ENCODE measurements at places on chromosomes 7 and 10. TPM values are rescaled to one million over a fixed set of nuclear protein-coding genes. Genes with fewer than 3 reads are reported as not detected.

- DNase-seq = no peak
Observed at GRCh38 chr10:106997721-106998120, 166.8 kb downstream of the SORCS1 start.

GRCh38 chr10:15860692-15861201, 440 bp upstream of the MINDY3 start:
- no peak for DNase-seq

- no peak for DNase-seq
Observed at GRCh38 chr10:113808168-113808567, 45.7 kb downstream of the DCLRE1A start.

DNA sequence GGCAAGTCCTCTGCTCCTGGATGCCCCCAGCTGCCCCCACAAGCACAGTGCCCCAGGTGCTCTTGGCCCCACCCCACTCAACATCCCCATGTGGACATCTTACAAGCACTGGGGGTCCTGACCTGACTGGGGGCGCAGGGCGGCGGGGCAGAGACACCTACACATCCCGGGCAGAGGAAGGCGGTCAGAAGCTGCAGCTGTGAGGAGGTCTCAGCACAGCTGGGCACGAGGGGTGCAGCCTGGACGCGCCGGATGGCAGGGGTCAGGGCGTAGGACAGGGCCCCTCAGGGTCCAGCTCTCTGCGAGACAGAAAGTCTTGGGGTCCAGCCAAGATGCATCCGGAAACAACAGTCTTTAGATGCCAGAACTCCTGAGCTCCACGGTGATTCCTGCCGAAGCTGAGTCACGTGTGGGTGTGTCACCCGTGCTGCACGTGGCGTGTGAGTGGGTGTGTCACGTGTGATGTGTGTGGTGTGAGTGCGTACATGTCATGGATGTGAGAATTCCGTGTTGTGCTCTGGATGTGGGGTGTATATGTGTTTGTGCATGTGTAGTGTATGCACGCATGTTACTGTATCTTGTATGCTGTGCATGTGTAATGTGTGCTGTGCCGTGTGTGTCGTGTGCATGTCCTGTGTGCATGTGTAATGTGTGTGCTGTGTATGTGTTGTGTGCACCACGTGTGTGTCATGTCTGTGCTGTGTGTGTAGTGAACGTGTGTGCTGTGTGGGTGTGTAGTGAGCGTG, 5.1 kb downstream of the VENTX start:
- no peak for DNase-seq

DNA sequence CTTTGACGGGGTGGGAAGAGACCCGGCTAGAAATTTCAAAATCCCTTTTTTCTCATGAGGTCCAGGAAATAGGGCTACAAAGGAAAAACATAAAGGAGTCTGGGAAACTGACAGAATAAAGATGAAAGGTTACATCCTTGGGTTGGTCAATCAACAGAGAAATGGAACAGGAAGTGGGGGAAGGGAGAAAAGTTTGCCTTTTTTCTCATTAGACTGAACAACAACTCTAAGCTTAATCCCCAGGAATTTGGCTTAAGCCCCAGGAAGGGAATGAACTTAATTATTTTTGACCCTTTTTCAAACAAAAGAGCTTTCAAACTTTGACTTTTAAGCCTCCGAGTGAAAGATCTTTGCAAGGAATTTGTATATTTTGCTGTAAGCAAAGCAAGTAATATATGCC, 32.7 kb downstream of the LGI1 start:
- DNase-seq = no peak

DNA sequence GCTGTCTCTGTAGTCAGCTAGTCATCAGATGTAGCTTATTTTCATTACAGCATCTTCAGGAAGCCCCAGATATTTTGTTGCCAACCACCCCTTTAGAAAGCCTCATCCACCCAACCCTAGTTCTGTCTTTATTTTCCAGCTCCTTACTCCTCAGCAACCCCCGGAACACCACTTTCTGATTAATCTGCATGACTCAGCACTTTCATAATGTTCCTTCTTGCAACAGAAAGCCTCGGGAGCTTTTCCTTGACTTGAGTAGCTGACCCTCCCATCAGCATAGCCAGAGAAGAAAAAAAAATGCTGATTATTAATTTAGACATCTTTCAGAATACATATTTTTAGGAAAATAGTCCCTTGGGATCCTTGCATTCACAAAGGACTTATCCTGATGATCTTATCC, 244.0 kb upstream of the CXCL12 start:
- DNase-seq = no peak

DNA sequence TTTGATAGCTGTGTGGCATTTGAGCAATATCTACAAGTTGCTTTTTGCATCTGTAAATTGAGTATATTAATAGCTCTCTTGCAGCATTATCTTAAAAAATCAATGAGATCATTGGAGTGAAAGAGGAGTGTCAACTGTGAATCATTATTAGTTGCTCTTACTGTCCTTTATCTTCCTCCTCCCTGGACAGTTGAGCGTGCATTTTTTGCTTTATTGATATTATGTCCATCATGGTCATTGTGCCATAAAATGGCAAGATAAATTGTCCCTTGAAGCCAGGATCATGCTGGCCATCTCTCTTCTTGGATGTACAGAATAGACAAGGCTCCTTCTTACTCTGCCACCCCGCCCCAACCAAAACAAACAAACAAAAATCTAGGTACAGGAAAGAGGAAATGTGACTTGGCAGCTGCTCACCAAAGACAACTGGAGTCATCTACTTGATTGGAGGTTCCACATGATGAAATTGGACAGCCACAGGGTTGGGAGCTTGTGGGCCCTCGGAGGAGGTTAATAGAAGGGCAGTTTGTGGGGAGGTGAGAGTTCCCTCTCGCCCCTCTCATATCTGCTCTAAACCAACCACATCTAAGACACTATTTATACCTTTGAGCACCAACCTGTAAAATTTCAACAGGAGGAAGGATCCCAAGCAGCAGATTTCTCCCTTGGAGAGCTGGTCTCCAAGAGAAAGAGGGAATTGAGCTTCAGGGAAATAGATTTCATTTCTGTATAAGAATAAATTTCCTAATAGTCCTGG, 252.7 kb downstream of the SKIDA1 start:
- DNase-seq = no peak

DNA sequence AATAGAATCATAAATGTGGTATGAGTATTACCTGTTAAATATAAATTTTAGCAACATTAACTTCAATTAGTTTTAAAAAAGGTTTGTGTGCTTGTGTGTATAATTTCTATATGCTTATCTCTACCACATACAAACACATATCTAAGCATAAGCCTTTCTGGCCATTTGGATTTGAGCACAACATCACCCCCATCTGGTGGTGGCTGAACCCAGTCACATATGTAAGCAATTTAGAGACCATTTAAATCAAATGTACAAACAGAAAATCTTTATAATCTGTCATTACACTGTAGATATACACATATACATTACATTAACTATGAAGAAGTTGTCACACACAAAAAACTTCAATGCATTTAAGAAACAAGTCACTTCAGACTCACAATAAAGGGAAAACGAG, 31.7 kb downstream of the GPR22 start:
- no peak for DNase-seq

DNA sequence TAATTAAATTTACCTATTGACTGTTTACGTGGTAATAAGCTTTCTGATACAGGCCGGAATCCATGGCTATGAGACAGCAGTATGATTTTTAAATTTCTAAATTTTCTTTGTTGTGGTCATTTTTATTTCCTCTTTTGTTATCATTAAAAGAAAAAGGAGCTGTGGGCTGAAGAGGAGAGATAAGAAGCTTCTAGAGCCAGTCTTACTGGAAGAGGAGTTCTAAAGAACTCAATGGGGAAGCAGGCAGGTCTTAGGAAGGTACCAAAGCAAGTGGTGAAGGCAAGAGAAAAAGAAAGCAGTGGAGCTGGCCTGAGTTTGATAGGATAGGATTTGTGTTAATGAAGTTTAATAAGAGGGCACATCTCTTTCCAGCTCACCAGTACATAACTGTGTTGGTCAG, 1187.8 kb downstream of the CNTNAP2 start:
- no peak for DNase-seq

DNA sequence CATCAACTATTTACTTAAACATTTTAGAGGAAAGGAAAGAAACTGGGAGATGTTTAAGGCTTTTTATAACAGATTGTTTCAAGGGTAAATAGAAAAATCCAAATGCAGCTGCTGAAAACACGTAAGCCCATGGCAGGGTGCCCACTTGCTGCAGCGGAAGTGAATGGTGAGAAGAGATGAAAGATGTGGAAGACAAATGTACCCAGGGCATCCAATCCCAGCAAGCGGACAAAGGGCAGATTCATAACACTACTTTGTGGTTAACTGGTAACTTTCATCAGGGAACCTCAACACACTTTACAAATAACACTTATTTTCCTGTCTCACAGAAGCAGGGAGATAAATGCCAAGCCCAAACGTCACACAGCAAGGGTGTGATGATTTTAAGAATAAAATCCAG, 358.4 kb downstream of the KCNMA1 start:
- no peak for DNase-seq

DNA sequence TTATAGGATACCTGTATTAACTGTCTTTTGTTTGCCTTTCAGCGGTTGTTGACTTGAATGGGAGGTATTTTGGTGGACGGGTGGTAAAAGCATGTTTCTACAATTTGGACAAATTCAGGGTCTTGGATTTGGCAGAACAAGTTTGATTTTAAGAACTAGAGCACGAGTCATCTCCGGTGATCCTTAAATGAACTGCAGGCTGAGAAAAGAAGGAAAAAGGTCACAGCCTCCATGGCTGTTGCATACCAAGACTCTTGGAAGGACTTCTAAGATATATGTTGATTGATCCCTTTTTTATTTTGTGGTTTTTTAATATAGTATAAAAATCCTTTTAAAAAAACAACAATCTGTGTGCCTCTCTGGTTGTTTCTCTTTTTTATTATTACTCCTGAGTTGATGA, 26.6 kb downstream of the RBM17 start:
- no peak for DNase-seq

- no peak for DNase-seq
Observed at GRCh38 chr10:58857251-58857805, 319.1 kb upstream of the PHYHIPL start.

GRCh38 chr7:137069249-137069963, 201.0 kb downstream of the CHRM2 start:
- DNase-seq = no peak

DNA sequence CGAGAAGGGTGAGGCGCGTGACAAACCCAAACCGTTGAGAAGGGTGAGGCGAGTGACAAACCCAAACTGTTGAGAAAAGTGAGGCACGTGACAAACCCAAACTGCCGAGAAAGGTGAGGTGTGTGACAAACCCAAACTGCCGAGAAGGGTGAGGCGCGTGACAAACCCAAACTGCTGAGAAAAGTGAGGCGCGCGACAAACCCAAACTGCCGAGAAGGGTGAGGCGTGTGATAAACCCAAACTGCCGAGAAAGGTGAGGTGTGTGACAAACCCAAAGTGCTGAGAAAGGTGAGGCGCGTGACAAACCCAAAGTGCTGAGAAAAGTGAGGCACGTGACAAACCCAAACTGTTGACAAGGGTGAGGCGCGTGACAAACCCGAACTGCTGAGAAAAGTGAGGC, 25.0 kb downstream of the ESYT2 start:
- no peak for DNase-seq

Gene SLC26A5
- 0.71 TPM for total RNA-seq

Gene CCDC3
- 114 TPM for total RNA-seq

Gene RBM20
- total RNA-seq = 0.67 TPM

Gene PURB
- total RNA-seq = 27.6 TPM

Gene MCM10
- 0.45 TPM for total RNA-seq

Gene WEE2
- total RNA-seq = not detected

Gene NUPR2
- total RNA-seq = not detected

Gene LIPK
- not detected for total RNA-seq

Gene CTAGE15
- total RNA-seq = not detected

Gene MKX
- total RNA-seq = 0.94 TPM

Measured in sciatic nerve (tissue), 2 donors.